ENCODE measurements at places on chromosomes 3 and 15.

DNA sequence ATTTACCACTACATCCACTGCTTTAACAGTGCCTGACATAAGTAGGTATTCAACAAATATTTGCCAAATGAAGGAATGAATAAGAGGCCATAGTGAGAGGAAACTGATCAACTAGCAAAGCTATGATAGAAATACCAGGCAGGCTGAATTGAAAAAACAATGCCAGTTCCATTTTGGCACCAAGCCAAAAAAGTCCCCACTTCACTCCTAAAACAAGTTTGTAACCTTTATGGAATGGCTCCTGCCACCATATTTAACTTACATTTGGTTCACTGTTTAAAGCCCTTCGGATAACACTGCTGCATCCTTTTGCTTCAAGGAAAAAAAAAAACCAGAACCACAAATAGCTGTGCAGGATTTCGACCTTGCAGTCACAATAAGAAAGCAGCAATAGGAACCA, 166.1 kb downstream of the FRMD5 start:
- DNase-seq: no peak

GRCh38 chr15:25249236-25250010, 189.4 kb downstream of the UBE3A start:
- DNase-seq: no peak

GRCh38 chr15:40909662-40910630, 15.7 kb downstream of the VPS18 start:
- DNase-seq: no peak

GRCh38 chr3:112685956-112686799, 45.2 kb upstream of the CCDC80 start:
- no peak for DNase-seq

- no peak for DNase-seq
These were observed at the start of gene CNTN3 for GRCh38 chr3:74614107-74614967. Gene CNTN3, minus strand, starts transcription at chr3:74614659. Its CDS starts 93,547 bp downstream, at chr3:74521112.

DNA sequence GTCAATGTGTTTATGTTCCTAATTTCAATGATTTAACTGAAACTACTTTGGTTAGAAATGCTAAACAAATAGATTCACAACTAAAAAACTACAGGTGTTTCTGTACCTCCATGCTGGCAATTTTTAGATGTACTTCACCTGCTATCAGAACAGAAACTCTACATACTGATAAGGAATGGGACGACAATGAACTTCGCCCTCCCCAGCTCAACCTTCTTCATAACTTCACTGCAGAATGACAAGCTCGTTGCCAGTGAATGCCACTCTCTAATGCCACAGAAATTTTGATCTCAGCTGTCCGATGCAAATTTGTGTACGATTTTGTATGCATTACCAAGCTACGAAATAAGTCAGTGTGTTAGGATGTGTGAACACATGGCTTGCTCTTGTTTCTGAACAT, 133.4 kb downstream of the FOXP1 start:
- no peak for DNase-seq

DNA sequence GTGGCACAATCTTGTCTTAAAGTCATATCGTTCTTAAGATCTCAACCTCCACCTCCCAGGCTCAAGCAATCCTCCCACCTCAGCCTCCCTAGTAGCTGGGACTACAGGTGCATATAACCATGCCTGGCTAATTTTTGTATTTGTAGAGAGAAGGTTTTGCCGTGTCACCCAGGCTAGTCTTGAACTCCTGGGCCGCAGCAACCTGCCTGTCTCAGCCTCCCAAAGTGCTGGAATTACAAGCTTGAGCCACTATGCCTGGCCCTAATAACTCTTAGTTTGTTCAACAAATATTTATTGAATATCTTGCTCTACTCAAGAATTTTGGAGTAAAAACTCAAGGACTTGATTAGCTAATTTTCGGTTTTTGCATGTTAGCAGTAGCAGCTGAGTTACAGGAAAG, 19.4 kb upstream of the EDEM1 start:
- DNase-seq: no peak

- no peak for DNase-seq
These were observed 189.0 kb downstream of the ZNF621 start for GRCh38 chr3:40713795-40714194.

GRCh38 chr15:87123676-87124382, 1044.2 kb downstream of the AGBL1 start:
- DNase-seq: no peak

DNA sequence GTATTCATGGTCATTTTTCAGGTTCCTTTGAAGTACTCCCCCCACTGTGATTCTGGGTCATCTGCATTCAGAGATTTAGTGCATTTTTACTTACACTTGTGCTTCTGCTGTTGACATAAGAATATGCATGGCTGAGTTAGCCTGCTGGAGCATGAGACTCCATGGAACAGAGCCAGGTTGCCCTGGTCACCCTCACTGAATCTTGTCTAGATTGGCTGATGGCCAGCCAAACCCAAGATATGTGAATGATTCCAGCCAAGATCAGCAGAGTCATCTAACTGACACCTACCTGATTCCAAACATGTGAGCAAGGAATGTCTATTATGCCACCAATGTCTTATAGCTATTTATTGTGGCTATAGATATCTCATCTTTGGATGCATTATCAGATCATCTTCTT, 25.1 kb downstream of the DTWD1 start:
- no peak for DNase-seq

DNA sequence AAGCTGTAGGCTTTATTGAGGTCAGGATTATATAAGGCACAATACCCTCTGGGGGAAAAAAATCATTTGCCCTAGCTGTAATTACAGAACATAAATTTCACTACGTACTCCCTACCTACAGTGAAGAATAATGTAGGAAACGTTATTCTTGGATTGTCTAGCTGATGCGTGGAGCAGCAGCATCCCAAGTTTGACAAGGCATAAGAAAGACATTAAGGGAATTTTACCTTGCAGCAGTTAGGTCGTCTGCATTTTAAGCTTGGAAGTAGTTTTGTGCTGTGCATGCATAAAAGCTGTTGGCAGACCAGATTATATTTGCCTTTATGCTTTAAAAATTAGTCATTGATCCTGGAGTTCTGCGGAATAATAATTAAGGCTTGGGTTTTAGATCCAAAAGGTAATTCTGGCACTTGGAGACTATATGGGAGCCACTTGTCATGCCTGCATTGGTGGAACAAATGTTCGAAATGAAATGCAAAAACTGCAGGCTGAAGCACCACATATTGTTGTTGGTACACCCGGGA, 2.2 kb downstream of the EIF4A2 start:
- DNase-seq: no peak

DNA sequence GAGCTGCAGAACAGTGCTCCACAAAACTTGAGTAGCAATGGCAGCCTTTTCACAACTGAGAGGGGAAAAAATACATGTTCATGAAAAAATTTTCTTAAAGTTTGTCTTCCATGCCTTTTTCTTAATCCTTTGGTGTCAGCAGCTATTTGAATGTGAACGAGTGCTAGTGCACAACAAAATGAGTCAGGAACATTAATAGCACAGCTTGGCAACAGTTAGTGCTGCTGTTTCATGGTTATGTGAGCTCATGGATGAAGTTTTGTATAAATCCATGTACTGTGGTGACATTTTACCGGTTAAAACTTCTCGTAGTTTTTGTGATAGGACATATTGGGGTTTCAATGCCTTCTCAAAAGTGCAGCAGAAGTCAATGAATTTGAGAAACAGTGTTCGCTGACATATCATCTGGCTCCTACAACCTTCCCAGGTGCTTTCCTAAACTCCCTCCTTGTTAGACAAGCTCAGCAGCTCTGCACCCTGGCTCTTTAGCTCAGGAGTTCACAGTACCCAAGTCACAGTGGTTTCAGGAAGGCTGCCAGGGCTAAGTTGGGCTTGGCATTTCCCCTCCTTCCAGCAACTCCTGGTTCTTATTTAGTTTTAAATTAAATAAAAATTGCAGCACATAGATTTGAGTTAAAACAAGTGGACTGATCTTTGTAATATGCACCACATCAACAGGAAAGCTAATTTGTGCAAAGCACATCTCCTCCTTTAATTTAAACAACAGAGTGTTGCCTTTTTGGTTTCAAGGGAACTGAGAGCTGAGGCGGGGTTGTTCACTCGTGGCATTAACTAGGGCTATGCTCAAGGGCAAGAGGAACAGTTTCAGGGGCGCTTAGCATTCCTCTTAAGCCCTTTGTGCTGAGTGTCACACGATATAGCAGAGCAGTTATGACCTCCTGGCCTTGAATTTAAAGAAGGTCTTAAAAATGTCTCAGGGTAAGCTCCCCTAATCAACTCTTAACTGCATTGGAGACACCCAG, 362.8 kb downstream of the CHST2 start:
- no peak for DNase-seq

- DNase-seq: peak; percentile 57
These were observed 125.8 kb downstream of the PGPEP1L start for GRCh38 chr15:98881526-98882520.

DNA sequence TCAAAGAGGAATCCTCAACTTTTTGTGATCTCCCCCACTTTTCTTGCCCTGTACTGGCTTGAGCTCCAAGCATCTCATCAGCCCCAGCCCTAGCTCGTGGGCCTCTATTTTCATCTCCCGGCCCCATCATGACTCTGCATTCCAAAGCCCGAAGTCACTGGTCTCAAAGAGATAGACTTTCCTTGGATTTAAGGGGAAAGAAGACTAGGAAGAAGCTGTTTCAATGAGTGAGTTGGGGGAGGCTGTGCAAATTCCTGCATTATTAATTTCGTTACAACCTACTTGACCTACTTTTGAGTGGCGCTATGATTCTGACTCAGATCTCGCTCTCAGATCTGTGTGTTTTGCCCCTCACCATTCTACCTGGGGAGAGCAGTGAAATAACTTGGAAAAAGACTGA, 266.6 kb upstream of the TBL1XR1 start:
- DNase-seq: no peak

- no peak for DNase-seq
These were observed 22.3 kb downstream of the IFT80 start for GRCh38 chr3:160376681-160377080.

DNA sequence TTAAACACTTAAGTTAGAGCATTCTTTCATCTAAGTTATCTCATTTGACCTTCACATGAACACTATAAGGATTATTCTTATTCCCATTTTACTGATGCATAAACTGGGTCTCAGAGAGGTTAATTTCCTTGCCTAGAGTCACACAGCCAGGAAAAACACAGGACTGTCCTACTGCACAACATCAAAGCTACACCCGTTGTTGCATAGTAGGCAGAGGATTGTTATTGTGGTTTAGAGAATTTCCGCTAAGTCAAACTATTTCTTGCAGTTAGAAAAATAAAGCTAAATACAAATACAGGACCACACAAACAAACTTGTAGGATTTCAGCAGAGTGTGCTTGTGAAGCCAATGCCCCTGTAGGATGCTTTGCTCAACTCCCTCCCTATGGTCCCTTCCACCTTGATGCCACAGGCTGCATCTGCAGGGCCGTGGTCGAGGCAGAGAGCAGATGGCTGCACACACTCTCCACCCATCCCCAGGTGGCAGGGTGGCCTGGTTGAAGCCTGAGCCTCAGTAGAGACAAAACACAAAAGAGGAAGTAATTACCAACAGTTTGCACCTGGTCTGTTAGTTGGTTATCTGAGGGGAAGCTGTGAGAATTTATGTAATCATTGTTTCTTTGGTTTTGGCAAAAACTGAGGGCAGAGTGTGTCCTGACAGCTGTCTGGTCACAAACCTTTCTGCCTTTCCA, 41.1 kb upstream of the SKOR1 start:
- peak; percentile 5 for DNase-seq

- no peak for DNase-seq
These were observed 280.3 kb upstream of the THBS1 start for GRCh38 chr15:39300451-39301153.

Measured in CD4-positive, alpha-beta T cell treated with Interleukin-21 for 1 hour (primary cell).